Fibroblast of the aortic adventitia (primary cell): ENCODE measurements at places on chromosomes 7 and 10.

DNA sequence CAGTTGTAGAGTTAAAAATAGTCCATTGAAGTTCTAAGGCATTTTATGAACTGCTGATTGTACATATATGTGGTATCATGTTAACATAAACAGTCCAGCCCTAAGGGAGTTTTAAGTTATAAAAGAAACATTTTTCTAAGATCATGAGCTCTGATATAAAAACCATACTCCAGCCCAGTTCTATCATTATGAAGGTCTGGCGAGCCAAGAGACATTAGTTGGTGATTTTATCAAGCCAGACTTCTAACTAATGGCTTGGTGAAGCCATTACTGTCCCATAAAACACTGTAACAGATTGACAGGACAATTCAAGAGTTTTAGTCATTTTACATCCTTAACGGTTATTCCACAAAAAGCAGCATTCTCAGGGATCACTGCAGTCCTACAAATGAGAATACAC lies 221.6 kb downstream of the RNLS start:
- peak; percentile 11 for DNase-seq

GRCh38 chr10:60414111-60414510 lies 24.4 kb upstream of the ANK3 start:
- peak; percentile 11 for DNase-seq

DNA sequence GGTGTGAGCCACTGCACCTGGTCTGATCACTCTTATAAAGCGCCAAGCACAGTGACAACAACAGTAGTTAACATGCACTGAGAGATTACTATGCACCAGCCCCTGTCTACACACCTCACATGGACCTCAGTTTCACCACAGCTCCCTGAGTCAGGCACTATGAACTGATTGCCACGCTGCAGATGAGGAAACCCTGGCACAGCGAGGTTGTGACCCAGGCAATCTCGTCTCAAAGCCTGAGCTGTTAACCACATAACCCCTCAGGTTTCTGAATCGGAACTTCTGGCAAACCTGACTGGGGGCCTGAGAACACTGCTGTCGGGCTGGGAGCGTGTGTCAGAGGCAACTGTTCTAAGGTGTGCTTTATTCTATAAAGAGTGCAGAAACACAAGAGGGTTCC lies 150.8 kb downstream of the RNF216 start:
- no peak for DNase-seq

DNA sequence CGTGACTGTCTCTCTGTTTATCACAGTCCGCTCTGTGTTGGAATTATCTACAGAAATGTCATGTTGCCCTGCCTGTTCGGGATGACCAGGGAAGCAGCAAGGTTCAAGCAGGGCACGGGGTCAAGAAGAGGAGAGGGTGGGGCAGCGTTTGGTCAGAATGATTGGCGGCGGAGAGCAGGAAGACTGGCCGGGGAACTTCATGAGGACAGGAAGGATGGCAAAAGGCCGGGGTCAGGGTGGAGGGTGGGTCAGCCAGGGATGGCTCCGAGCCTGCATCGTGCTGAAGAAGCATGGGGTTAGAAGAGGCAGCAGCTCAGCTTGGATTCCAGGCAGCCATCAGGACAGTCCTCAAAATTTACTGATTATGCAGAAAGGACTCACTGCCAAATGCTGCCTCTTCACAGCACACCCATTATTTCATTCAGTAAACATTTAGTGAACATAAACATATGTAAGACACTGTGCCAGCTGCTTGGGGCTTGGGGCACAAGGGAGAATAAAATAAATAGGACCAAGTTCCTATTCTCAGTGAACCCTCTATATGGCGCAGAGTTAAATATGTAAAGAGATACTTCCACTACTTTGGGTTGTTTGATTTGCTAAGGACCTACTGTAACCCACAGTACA lies 42.8 kb downstream of the WNT2 start:
- no peak for DNase-seq

DNA sequence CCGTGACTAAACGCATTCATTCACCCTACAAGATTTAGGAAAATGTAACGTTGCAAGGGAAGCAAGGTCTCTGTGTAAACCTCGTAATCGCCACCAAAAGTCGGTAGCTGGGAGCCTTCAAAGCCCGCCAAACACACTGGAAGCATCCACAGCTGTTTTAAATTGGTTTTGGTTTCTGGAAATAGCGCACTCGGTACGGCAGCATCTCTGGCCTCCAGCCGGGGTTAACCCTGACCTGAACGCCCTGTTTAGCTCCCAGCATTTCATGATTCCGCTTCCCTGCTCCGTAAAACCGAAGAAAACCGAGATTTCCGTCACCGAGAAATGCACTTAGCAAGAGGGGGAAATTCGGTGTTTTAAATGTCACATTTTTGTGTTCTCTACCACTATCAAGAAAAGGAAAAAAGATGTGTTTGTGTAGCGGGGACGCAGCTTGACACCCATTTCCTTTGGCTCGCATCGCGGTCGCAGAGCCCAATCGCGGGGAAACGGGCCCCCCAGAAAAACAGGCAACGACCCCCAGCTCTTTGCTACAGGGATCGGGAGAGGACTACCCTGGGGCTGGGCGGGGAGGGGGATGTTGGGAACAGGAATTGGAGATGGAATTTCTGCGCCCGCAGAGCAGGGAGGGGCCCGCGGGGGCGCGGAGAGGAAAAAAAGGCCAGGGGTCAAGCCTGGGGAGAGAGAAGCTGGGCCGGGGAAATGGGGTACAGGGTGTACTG lies 646 bp downstream of the SGCE start:
- DNase-seq = peak; percentile 68

GRCh38 chr10:61869774-61870525 lies 31.5 kb upstream of the ARID5B start:
- DNase-seq = peak; percentile 76

DNA sequence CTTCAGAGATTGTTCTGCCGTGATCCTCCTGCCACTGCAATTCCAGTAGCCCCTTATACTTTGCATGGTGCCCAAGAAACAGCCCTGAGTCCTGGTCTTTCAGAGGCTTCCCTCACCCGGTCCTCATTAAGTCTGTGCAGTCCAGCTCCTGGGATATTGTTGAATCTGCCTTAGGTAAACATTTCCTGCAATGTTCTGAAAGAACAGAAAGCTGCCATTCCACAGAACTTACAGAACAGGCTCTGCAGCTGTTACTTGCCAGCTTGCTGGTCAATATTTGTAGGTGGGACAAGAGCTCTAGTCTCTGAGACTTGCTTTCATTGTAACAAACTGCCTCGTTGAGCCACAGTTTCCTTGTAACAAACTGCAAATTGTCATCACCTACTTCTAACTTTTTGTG lies 115.0 kb upstream of the KIF5B start:
- DNase-seq = no peak

- no peak for DNase-seq
Measured at GRCh38 chr7:44484482-44485313, 5.8 kb downstream of the NUDCD3 start.

DNA sequence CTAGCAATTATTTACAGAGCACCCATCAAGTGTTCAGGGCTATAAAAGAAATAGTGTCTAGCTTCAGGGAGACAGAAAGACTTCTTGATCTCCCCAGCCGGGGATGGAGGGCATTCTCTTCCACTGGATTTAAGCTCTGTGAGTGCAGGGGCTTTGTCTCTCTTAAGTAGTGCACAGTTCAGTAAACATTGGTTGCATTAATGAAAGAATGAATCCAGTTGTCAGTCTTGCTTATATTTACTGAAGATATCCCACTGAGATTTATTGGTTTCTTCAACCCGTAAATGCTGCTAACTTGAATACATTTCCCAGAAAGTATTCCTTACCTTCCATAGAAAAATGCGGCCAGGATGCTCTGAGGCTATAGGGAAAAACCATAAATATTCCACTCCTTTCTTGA lies 41.9 kb downstream of the AUTS2 start:
- no peak for DNase-seq
